ENCODE measurements at places on chromosomes 4 and X.

GRCh38 chrX:149272690-149273463, 232.2 kb downstream of the IDS start:
- no peak for DNase-seq

DNA sequence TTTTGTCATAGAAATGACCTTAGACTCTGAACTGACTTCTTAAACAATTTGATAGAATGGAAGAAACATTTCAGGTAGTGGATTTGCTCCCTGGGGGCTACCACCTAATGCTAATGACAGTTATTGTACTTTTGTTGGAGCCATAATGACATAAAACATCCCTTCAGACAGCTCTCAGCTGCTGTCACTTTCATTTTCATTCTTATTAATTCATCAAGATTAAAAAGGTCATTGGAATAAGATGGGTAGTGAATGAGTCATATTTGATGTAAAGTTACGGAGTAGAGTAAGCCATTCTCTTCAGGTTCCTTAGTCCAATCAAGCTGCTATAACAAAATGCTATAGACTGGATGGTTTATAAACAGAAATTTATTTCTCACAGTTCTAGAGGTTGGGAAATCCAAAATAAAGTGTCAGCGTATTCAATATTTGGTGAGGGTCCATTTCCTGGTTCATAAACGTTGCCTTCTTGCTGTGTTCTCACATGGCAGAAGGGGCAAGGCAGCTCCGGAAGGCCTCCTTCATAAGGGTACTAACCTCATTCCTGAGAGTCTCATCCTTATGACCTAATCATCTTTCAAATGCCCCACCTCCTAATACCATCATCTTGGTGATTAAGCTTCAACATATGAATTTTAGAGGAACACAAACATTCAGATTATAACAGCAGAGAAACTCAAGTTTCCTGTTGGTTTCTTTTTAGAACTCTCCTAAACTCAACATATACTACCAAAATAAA, 268.5 kb downstream of the ARAP2 start:
- no peak for DNase-seq

GRCh38 chr4:25068386-25068785, 37.6 kb upstream of the LGI2 start:
- DNase-seq: no peak

- no peak for DNase-seq
Measured at GRCh38 chr4:73690051-73690738, 50.2 kb upstream of the CXCL8 start.

GRCh38 chr4:1535926-1536578, 129.8 kb upstream of the NKX1-1 start:
- no peak for DNase-seq

DNA sequence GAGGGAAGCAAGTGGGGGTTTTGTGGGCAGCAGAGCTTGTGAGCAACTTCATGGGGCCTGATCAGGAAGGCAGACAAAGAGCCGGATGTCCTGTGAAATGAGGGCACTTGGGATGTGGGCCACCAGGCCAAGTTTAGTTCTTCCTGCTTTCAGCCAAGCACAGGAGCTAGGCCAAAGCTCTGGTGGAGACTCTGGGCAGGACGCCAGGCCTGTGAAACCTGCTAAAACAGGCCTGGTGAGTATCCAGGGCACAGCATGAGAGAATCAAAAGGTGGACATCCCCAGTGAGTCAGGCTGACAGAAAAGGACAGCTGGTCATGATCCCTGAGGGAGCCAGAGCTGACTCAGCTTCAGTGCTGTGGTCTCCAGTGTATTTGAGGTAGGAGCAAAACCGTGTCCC, 95.7 kb downstream of the NPNT start:
- DNase-seq: no peak
